Chondrocyte (in vitro differentiated cells): ENCODE measurements at places on chromosomes 5 and 9. TPM values are rescaled to one million over a fixed set of nuclear protein-coding genes. Genes with fewer than 3 reads are reported as not detected.

DNA sequence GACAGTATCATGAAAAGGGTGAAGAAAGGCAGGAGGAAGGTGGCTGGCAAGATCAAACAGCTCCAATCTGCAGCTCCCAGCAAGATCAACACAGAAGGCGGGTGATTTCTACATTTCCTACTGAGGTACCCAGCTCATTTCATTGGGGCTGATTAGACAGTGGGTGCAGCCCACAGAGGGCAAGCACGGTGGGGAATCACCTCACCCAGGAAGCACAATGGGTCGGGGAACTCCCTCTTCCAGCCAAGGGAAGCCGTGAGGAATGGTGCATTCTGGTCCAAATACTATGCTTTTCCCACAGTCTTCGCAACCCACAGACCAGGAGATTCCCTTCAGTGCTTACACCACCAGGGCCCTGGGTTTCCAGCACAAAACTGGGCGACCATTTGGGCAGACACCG is 66.8 kb downstream of the CAMSAP1 start:
- no peak for DNase-seq

DNA sequence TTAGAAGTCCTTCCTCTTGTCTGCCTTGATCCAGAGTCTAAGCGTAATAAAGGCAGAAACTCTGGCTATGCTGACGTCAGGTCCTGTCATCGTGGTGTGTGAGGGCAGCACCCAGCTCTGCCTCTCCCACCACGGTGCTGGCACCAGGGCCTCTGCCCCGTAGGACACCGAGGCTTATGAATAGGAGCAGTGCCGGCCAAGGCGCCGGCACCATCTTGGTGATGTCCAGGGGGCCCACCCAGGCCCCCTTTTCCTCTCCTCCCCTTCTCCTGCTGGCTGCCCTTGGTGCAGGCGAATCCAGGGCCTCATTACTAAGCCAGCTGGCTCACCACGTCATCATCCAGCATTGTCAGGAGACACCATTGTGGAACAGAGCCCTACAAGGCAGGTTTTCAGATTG is 252.3 kb downstream of the FANCC start:
- DNase-seq, result no peak

DNA sequence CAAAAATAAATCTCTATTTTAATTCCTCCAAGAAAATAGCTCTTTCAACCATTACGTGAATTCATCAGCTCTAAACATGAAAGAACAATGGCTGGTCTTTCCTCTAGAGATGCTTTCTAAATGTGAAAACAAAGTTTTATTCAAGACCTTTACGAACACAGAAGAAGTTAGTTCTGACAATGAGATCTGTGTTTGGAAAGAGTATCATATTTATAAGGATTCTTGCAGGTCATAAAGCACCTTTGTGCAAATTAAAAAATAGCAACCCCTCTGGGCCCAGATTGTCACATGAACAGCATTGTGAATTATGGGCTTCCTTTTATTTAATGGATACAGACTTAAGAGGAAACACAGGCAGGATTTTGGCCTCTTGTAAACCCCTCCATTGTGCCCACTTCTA is 17.7 kb upstream of the FTMT start:
- no peak for DNase-seq

Gene FOXD4L6
- not detected in 3 replicates for total RNA-seq
